ENCODE measurements at places on chromosomes 2 and 18.

GRCh38 chr2:101307503-101307902, 998 bp downstream of the RNF149 start:
- no peak for DNase-seq

- no peak for DNase-seq
Measured at GRCh38 chr2:127669056-127669455, 6.3 kb downstream of the LIMS2 start.

DNA sequence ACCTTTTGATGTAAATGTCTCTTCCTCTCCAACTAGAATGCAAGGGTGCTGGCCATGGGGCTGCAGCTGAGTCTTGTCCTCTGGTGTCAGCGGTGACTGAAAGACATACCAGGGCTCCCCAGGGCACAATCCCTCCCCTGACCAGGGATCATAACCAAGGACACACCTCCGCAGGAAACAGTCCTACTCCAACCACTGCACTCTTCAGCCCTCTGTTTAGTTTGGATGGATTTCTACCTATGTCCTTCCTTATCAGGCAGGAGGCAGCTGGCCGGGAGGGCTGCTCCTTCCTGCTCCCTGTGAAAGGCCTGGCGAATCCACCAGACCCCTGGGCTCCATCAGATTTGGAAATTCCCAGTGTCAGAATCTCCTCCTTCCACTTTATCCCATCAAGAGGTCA, 185.2 kb upstream of the ID2 start:
- DNase-seq = no peak

GRCh38 chr2:235603659-235604058, 109.8 kb downstream of the AGAP1 start:
- DNase-seq = no peak

GRCh38 chr2:223959688-223960087, 2.4 kb downstream of the MRPL44 start:
- DNase-seq = no peak

GRCh38 chr2:152309352-152310214, 25.4 kb upstream of the FMNL2 start:
- DNase-seq = no peak

DNA sequence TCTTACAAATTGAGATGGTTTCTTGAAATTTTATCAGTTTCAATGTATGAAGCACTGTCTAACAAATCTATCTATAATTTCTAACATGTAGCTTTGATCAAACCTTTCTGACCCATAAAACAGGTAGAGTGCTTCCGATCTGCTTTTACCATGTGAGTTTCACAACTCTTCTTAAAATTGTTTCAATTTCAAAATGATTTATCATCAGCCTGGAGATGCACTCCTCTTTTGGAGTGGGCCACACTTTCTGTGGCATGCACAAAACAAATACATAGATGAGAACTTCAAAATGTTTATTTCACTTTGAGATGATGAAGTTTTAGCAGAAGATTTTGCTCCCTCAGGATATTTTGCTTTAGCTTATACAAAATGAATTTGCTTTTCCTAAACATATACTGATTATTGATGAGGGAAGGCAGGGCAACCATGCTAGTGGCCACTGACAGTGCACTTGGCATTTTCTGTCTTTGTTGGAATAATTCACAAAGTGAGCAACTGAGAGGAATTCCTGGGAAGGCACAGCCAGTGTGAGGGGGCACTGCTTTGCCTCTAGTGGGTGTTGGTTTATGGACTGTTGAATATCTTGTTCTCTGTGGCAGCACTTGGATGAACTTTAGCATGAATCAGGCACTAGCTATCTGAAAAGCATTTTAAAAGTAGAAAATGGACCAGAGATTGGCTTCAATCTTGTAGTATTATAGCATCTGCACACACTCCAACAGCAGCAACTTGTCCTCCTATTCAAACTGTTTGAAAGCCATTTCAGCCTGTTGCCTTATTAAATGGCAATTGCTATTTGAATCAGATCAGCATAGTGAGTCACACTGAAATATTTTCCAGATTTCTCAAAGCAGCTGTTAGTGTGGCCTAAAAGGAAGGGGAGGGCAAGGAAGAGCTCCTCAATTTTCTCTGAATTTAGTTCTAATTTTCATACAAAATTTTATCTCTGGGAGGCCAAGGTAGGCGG, 193.2 kb downstream of the CCDC85A start:
- no peak for DNase-seq

GRCh38 chr18:53153800-53154199, 813.8 kb downstream of the DCC start:
- DNase-seq = no peak

DNA sequence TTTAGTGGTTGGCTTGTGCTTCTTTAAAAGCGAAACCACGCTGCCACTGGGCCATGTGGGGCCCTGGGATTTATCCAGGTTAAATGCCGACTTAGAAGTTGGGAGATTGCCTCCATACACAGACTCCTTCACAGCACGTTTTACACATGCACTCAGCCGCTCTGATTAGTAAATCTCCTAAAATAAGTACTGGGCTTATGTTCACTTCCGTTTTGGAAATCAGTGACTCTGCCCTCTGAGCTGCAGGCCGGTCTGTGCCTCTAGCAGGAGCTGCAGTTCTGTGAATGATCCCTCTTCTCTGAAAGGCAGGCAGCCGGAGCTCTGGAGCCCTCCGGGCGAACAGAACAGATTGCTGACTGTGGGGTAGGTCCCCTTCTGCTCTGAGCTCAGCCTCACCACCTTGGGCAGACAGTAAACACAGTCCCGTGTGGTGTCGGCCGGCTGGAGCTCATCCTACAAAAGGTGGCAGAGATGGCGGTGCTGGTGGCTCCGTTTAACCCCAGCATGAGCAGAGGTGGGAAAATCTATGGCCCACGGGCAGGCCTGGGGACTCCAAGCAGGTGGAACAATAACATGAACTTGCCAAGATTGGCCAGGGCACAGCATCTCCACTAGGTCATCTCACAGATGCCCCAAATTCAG, 9.8 kb upstream of the RAB17 start:
- no peak for DNase-seq

DNA sequence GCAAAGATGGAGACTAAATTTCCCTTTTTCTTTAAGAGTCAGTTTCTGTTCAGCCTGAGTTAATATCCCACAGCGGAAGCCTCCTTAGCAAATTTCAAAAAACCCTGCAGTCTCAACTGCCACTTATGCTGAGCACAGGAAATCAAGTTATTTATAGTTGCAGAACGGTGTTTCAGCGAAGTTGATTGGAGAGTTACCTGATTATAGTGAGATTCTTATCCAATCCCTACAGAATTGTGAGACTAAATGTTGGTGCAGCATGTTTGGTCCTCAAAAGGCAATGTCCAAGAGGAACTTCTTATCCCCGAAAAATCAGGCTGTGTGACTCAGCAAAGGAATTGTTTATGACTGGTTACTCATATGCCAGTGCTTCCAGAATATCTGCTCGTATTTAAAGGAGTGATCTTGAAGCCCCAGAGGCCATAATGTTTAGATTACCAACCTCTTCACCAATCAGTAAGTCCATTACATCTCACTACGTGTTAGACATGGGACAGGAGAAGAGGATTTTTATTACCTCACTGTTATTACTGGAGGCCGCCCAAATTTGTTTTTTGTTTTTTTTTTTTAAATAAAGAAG, 67.9 kb downstream of the LRRFIP1 start:
- DNase-seq = no peak

- no peak for DNase-seq
Measured at GRCh38 chr2:35337922-35338321, 1017.7 kb upstream of the CRIM1 start.

GRCh38 chr2:140185076-140185475, 1404.9 kb upstream of the NXPH2 start:
- DNase-seq = no peak

- DNase-seq = no peak
Measured at GRCh38 chr2:218386505-218387368, 4.7 kb downstream of the SLC11A1 start.

GRCh38 chr18:63850020-63850419, 37.5 kb upstream of the SERPINB2 start:
- peak; percentile 66 for DNase-seq

DNA sequence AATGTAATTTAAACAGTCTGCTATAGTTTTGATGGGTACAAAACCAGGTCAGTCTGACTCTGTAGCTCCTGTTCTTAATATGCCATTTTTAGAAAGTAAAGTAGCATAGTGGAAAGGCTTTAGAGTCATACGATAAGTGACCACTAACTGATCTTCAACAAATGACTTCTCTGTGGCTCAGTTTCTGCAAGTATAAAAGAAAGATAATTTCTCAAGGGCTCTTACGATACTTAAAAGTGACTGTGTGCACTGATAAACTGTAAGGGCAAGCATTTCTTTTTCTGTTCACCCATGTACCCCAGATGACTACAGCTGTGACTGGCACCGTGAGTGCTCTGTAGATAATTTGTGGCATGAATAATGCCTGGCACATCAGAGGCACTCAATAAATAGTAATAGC, 178.7 kb downstream of the LCLAT1 start:
- DNase-seq = no peak
